ENCODE measurements at places on chromosomes 12 and 14.

DNA sequence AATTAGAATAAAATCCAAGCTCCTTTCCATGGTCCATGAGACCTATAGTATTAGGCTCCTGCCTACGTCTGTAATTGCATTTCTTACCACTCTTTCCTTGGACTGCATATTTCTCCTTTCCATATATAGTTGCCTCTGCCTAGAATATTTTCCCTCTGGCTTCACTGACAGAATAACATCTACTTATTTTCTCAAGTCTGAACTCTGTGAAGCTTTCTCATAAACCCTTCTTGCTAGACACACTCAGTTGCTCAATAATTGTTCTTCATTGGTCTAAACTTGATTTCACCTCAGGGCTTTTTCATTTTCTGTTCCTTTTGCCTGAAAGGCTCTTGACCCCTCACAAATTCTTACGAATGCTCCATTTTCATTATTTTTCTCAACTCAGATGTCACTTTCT lies 36.9 kb upstream of the KRAS start:
- no peak for DNase-seq

- no peak for DNase-seq
Observed at GRCh38 chr12:57687862-57688261, 6.1 kb upstream of the OS9 start.

DNA sequence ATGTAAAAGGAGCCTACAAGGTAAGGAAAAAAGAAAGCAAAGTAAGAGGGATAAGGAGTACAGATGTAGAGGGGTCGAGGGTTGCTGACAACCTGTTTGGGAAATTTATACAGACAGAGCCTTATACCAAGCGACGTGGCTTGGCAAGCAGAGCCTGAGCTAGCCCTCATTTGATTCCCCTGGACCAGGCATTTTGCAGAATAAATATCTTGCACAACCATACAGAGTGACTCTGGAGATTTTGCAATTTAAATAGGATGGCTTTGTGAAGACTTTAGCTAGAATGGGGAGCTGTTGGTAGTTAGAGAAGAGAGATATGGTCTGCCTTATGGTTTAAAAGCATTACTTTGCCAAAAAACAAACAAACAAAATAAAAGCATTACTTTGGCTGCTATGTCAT lies 11.1 kb upstream of the ANO6 start:
- no peak for DNase-seq

DNA sequence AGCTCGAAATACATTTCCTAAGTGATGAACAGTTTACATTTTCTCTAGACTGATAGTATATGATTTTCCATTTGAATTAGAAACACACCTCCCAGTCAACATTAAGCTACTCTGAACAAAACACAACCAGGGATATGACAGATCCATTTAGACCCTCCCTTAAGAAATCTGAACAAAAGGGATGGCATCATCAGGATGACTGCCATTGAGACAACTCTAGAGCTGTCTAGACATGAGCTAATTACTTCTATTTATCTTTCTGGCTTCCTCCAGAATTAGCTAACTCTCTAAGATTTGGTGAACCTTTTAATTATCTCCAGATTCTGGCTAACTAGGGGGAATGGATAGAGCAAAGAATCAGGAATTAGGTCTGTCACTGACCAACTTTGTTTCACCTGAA lies 92.9 kb upstream of the IGF1 start:
- DNase-seq, result no peak

GRCh38 chr12:123391546-123392343 lies 7.8 kb downstream of the KMT5A start:
- DNase-seq, result no peak

- no peak for DNase-seq
Observed at GRCh38 chr12:5452569-5452968, 20.7 kb downstream of the NTF3 start.

DNA sequence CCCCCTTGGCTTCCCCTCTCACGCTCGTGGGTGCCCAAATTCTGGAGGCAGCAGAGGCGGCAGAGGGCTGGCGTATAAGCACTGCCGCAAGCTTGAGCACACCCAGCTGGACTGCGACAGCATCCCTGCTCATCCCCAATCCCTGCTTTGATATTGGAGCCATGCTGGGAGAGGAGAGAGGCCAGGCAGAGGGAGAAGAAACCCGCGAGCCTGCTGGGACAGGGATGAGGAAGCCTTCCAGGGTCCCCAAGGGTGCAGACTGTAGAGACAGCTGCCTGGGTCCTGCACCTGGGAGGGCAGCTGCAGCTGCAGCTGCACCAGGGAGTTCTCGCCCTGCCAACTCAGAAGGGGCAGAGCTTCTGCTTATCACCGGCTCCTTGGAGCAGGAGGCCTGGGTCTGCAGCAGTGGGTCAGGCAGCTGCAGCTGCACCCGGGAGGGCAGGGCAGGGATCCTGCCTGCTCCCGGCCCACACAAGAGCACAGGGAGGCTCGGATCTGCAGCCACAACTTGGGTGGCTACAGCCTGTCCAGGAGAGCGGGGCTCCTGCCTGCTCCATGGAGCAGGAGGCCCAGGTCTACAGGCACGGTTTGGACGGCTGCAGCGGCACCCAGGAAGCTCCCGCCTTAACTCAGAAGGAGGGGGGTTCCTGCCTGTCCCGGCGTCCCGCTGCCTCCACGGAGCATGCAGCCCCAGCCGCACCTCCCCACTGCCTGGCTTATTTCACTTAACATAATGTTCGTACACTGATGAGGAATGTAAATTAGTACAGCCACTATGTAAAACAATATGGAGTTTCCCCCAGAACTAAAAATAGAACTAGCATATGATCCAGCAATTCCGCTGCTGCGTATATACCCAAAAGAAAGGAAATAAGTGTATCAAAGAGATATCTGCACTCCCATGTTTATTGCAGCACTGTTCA lies 60.4 kb upstream of the SGPP1 start:
- no peak for DNase-seq

GRCh38 chr12:81162391-81163136 lies 84.7 kb downstream of the ACSS3 start:
- DNase-seq, result no peak

DNA sequence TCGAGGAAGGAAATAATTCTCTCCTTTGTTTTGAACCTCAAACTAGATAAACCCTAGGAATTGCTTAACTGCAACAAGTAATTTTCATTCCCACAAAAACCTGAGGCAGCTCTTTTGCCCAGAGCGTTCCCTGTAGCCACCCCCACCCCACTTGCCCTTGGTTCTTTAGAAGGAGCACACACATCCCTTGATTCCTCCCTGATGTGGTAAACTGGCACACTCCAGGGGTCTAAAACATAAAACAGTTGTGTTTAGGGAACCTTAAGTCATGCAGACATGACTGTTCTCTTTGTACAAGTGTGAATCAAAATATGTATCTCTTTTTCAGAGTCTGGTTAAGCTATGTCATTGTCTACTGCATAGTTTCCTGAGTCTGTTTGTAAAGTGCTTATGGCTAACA lies 14.0 kb downstream of the MAPK1IP1L start:
- no peak for DNase-seq

- DNase-seq, result no peak
Observed at GRCh38 chr14:36529062-36529461, 9.0 kb upstream of the NKX2-1 start.

GRCh38 chr14:76500480-76500879 lies 124.5 kb downstream of the ESRRB start:
- DNase-seq, result no peak

DNA sequence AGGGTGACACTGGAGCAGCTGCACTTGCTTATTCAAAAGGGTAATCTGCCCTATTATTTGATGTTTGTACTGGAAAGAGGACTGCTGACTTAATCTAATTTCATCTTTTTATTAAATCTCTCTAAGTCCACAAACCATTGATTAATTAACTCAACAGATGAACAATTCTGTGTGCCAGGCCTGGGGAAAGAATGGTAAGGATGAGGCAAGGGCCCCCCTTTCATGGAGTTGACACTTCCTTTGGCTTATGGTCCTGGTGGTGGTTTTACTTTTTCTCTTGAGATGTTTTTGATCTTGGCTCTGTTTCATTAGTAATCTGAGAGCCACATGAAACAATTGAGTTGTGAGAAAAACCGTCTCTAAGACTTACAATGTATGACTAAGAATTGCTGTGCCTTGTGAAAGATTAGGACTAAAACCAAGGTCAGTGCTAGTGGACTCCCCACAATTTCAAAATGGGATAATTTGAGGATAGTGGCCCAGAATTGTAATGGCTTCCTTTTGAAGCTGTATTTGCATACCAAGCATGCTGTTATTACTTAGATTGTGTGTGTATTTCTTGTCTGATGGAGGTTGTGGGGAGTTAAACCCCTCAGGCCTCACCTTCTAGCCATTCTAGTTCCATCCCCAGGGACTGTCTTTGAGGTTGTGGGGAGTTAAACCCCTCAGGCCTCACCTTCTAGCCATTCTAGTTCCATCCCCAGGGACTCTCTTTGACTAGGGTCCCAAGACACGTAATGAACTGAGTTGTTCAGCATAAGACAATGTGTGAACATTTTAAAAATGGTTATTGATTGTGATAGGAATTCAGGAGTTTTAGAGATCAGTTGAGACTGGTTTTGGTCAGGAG lies 52.5 kb upstream of the EVL start:
- no peak for DNase-seq

- no peak for DNase-seq
Observed at GRCh38 chr12:98418357-98419075, 96.9 kb upstream of the TMPO start.

DNA sequence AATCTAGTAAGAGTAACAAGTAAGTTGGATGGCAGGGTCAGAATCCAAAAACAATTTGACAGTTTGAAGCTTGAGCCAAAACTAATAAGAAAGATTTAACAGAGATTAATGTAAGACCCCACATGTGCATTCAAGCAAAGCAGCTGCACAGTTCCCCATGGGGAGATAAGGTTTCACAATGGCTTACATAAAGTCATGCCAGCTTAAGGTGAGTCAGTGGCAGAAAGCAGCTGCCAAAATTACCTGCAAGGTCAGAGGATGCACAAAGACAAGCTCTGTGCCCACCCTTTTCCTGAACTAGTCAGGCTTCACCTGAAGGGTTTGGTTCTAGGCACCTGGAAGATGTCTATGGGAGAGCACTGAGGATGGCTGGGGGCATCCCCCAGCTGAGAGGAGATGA lies 36.6 kb upstream of the KRT77 start:
- DNase-seq, result no peak

DNA sequence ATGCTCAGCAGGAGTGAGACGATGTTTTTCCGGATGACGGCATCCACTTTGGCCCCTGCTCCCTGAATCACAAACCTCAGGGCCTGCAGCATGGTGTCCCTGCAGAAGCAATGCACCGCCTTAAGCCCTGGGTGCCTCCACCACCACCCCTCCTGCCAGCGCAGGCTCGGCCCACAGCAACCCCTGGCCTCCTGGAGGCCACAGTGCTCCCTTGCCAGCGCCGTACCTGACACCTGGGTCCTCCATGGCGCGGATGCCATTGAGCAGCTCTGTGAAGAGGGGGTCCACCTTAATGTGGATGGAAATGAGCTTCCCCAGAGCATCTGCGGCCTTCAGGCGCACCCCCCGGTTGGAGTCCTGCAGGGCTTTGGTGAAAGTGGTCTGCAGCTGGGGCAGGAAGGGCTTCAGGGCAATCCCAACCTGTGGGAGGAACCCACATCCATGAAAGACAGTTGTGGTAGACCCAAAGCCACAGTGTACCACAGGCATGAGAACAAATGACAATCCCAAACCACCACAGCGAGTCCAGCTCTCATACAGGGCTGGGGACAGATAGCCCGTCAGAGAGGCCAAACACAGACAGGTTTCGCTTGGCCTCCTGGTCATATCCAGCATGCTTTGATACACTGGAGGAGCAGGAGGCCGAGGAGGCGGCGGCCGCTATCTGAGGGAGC lies 17.9 kb upstream of the RAB35 start:
- DNase-seq, result no peak

DNA sequence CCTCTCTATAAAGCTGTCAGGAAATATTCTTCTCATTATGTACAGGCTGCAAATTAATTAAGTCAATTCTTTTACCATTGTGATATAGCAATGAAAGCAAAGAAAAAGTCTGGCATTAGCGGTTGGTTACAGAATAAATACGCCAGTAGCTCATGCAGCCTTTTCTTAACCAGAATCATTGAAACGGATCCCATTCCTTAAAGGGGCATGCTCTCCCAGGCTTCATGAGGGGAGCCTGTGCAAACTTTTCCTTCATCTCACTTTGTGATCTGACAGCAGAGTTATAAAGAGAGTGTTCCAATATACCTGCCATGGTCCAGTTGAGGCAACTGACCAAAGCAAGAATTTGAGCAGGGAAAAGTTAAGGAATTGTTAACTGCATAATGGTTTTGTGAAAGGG lies 337.7 kb downstream of the EMP1 start:
- no peak for DNase-seq

DNA sequence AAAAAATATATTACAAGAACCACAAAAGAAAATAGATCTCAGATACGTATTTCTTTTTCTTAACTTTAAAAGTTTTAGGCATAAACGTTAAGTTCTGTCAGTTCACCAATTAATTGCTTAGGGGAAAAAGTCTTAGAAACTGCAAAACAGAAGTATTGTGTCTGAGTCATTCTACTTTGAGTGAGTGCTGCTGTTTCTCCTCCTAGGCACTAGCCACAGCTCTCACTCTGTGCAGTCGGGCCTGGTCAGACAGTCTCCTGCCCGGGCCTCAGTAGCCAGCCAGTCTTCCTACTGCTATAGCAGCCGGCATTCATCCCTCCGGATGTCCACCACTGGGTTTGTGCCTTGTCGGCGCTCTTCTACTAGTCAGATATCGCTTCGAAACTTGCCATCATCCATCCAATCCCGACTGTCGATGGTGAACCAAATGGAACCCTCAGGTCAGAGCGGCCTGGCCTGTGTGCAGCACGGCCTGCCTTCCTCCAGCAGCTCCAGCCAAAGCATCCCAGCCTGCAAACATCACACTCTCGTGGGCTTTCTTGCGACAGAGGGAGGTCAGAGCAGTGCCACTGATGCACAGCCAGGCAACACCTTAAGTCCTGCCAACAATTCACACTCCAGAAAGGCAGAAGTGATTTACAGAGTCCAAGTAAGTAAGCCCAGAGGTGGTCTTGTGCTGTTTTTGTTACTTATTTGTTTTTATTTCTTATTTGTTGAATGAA lies 201.3 kb downstream of the PCNX1 start:
- DNase-seq, result no peak

GRCh38 chr12:11578461-11578993 lies 70.9 kb upstream of the ETV6 start:
- no peak for DNase-seq

DNA sequence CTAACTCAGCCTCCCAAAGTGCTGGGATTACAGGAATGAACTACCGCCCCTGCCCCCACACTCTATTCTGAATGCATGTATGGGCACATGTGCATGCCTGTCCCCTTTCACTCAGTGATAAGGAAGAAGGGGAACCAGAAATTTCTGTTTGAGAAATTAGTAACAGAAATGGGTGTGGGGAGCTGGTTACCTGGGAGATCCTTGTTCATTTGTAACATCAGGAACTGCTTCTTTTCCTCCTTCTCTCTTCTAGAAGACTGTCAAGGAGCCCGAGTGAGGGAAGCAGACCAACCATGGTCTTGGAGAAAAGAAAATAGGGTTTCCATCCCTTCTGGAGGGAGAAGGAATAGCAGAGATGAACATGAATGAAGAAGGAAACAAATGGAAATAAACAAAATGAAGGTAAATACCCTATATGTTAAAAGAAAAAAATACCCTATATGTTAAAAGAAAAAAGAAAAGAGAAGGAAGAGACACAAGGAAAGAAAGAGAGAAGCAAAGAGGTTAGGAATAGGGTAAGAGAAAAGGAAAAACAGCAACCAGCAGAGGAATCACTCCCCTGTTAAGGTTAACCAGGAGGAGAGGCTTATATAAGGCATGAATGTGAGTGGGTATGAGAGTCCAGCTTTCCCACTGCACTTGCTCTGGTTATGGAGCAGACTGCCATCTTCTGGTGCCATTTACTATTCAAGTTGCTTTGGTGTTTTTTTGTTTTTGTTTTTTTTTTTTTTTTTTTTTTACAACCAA lies 3.3 kb downstream of the PPP1R3E start:
- no peak for DNase-seq
